Activated T-helper 1 cell treated with anti-CD3 and anti-CD28 coated beads, Interleukin-2, amount 50 U/mL, for 16 hours (primary cell): ENCODE measurements at places on chromosomes 4 and X.

DNA sequence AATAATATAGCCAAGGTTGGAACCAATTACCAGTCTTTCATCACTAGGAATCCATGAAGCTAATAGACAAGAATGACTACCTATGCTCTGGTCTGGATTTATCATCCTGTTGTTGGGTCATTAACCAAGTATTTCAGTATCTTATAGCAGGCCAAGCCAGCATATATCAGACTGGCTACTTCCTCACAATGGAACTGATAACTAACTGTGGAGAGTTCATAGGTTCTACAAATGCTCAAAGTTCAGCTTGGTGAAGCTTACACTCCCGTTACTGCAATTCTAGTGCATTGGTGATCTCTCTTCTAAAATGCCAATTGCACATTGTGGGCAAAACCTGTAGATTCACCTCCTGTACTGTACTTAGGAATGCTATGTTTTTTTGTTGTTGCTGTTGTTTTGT, 4.8 kb downstream of the TRPC5OS start:
- DNase-seq, result no peak

- no peak for DNase-seq
These were observed 232.2 kb upstream of the UGT8 start for GRCh38 chr4:114366368-114366767.

GRCh38 chrX:41045960-41046567, 39.2 kb upstream of the USP9X start:
- no peak for DNase-seq

- no peak for DNase-seq
These were observed 19.9 kb downstream of the DCHS2 start for GRCh38 chr4:154471526-154472331.

DNA sequence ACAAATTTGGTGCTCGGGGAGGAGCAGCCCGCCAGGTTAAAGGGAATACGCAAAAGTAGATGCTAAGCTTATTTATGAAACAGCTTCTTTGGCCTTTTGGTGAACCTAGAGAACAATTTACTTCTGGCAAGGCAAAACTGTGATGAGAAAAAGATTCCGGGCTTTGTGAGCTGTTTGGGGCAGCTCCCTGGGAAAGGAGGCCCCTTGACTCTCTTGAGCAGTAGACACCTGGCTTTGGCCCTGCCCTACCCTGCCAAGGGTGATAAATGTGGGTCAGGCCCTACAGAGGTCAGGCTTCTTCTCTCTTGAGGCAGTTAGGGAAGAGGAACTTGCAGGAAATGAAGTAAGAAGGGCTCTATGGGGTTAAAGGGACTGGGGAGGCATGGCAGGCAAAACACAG, 509.6 kb downstream of the MID1IP1 start:
- no peak for DNase-seq

GRCh38 chrX:46340696-46341095, 204.5 kb downstream of the ZNF674 start:
- DNase-seq, result no peak

- DNase-seq, result no peak
These were observed 37.2 kb downstream of the CNGA2 start for GRCh38 chrX:151771726-151772125.

- no peak for DNase-seq
These were observed 2.3 kb downstream of the HNRNPD start for GRCh38 chr4:82371497-82371896.

- DNase-seq, result no peak
These were observed 6.4 kb upstream of the ANTXR2 start for GRCh38 chr4:80079255-80079923.

DNA sequence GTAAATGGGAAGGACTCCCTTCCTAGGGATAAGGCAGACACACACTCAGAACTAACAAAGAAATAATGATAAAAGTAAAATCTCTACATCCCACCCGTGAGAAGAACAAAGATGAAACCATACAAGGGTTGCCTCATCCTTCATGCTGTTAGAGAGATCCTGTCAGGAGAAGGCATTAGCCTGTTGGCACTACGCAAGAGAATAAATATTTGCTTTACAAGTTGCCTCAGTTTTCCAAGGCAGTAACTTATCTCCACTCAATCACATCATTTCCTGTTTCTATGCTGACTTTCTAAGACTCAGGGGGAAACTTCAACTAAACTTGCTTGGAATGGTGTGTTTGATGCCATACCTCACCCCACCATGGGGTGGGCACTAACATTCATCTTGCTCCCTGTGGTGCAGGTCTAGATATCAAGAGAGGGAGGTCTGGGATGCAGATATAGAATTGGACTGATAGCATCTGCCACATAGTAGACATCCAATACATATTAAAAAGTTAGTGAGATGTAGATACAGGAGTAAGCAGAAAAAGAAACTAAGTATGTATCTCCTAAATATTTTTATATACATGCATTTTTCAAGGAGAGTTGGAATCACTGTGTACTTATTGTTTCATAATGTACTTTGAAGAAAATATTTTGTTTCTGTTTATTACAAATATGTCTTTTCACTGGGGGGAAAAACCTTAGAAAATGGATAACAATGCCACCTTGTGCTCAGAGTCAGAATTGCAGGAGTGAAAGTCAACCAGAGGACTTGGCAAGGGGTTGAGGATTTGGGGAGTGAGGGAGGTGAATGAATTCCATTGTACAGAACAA, 57.2 kb upstream of the BEX4 start:
- no peak for DNase-seq

DNA sequence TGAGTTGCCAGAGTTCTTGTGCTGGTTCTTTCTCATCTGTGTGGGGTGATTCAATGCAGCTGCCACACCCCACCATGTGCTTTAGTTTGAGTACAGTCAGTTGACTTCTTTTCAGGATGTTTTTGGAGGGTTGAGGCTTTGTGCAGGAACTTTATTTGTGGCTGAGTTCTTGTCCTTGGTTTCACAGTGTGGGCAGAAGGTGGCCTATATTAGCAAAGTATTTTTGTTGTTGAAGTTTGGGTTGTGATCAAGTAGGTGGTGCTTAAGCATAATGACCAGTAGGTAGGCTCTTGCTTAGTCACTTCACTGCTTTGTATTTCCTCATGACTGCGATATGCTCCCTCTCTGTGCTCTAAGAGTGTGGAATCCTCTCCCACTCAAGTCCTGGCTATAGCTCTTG, 80.3 kb downstream of the ARHGAP24 start:
- no peak for DNase-seq

GRCh38 chr4:183554878-183555585, 50.2 kb downstream of the ING2 start:
- no peak for DNase-seq

- DNase-seq, result no peak
These were observed 21.8 kb downstream of the FGD1 start for GRCh38 chrX:54473993-54474859.

DNA sequence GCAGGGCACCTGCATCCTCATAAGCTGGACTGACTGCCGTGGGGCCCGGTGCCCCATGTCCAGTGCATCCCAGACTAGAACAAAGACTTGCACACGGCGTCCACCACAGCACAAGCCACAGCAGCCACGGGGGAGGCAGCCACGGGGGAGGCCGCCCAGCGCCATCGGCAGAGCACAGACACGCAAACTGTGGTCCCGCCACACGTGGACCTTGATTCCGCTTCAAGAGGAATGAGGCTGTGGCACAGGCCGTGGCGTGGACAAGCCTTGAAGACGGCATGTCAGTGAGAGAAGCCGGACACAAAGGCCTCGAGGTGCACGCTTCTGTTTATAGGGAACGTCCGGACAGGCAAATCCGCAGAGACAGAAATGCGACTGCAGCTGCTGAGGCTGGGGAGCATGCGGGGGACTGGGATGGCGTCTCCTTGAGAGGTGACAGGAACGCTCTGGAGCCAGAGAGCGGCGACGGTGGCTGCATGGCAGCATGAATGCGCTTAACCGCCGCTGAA, 10.1 kb upstream of the CPLX1 start:
- no peak for DNase-seq

GRCh38 chrX:68462653-68463052, 29.4 kb upstream of the OPHN1 start:
- no peak for DNase-seq

- DNase-seq, result no peak
These were observed 39.7 kb downstream of the IRS4 start for GRCh38 chrX:108696690-108697089.

DNA sequence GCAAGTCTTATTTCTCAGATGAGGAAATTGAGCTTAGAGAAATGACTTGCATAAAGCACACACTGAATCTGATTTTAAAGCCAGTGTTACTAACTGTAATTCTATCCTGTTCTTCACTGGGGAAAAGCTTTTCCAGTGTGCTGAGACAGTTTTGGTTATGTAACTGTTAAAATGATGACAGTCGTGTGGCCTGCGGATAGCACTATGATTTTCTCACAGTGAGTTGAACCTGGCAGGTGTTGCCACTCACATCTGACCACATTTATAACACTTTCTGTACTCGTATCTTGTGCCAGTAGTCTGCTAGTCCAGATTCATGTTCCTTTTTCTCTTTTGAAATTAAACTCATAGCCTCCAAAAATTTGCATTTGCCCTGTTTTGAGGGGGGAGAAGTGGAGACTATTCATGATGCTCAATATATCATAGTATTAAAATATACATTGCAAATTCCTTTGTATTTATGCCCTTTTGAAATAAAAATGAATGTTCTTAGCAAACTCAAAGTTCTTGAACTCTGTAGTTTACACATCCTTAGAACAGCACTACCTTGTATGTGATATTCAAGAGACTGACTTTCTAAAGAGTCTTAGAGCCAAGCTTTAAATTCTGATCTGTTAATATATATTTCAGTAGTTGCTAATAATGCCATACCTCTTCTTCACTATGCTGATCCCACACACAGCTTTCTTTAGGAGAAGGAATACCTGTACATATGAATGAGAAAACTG, 132.3 kb downstream of the PDLIM5 start:
- DNase-seq, result no peak

DNA sequence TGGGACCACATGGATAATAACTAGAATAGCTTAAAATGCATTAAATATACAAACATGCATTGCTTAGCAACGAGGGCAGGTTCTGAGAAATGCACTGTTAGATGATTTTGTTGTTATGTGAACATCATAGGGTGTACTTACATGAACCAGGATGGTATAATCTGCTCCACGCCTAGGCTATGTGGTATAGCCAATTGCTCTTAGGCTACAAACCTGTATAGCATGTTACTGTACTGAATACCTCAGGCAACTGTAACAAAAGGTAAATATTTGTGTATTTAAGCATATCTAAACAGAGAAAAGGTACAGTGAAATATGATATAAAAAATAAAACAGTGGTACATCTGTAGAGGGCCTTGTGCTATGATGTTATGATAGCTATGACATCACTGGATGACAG, 169.2 kb upstream of the IL15 start:
- no peak for DNase-seq

DNA sequence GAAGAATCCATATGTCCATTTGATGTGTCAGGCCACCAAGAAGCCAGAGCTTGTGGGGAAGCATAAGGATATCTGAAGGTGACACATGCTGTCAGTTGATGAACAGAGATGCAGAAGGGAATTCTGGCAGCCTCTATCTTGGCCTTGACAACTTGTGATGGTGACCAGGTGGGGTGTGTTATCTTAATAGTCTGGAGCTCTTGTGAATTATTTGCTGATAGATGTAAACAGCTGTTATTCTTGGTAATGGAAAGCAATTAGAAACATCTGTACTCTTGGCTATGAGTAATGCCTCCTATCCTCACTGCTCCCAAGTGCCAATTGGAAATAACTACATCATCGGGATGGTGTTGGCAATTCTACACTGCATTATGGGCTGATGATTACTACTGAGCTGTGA, 51.9 kb downstream of the NAA11 start:
- DNase-seq, result no peak

DNA sequence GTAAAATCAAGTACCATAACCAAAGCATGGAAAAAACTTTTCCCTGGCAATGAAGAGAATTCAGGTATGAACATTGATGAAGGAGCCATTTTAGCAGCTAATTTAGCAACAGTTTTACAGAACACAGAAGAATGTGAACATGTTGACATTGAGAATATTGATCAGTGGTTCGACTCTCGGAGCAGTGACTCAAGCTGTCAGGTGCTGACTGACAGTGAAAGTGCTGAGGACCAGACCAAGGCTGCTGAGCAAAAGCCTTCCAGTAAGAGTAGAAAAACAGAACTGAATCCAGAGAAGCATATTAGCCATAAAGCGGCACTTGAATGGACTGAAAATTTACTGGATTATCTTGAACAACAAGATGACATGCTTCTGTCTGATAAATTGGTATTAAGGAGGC, 2.8 kb downstream of the TIGD2 start:
- DNase-seq, result no peak

- DNase-seq, result no peak
These were observed 1240.0 kb upstream of the ADGRL3 start for GRCh38 chr4:59960143-59960542.

GRCh38 chrX:19017271-19017670, 33.4 kb upstream of the PHKA2 start:
- no peak for DNase-seq

DNA sequence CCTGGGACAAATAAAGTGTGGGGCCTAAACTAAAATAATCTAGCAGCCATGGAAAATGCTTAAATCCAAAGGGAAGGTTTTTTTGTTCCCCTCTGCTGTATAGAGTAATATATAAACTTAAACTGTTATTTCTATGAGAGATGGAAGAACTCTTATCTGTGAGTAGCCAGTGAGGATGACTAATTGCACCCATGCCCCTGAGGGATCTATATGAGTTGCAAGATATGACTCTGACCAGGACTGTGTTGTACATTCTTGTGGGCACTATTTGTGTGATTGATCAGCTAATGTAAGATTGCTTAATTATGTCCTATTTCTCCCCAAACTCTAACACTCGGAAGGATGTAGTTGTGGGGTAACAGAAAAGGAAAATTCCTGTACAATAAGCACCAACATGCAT, 35.2 kb upstream of the AMBN start:
- no peak for DNase-seq

DNA sequence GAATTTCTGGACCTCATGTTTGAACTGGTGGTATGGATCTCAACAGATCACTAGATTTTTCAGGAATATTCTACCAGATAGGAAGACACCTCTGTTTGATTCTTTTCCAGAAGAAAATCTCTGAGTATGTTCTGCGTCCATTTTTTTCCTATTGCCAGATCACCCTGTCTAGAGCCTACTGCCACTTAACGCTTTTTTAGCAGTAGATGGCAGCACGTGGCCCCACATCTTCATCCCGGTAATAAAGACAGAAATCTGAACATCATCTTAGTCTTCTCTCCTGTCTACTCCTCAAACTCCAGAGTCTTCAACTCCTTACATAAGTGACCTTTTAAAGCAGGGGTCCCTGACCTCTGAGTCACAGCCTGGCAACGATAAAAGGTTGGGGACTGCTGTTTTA, 184.7 kb downstream of the TMA16 start:
- DNase-seq, result no peak

DNA sequence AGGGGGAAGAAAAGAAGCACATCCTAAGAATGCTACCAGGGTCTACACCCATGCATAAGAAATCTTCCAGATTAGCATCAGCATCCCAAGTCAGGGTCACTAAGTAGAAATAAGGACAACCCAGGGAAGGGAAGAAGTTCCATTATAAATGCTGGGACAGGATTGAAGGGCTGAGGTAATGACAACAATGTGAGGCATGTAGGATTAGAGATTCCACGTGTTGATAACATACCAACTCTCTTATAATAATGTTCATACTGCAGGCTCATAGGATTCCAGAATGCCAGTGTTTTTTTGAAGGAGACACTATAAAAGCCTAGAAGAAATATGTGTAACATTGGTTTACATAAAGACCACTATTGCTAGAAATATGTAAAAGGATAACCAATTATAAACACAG, 201.2 kb downstream of the MID1IP1 start:
- no peak for DNase-seq

GRCh38 chrX:70527610-70528345, 83.1 kb downstream of the DLG3 start:
- no peak for DNase-seq

- DNase-seq, result no peak
These were observed 1285.4 kb downstream of the PCDH18 start for GRCh38 chr4:136246876-136247275.
